ENCODE measurements at places on chromosomes 7 and 10. TPM values are rescaled to one million over a fixed set of nuclear protein-coding genes. Genes with fewer than 3 reads are reported as not detected.

The GPR22 gene
- polyA plus RNA-seq, result 0.39 TPM

The PALD1 gene
- 1.1 TPM for polyA plus RNA-seq

The ANXA7 gene
- 88.8 TPM for polyA plus RNA-seq

The CCZ1B gene
- 28.9 TPM for polyA plus RNA-seq

The MRC1 gene
- 0.30 TPM for polyA plus RNA-seq

The SMIM30 gene
- 78.0 TPM for polyA plus RNA-seq

The PTF1A gene
- polyA plus RNA-seq, result 0.28 TPM

The CUBN gene
- polyA plus RNA-seq, result 3.3 TPM

The NUTM2E gene
- polyA plus RNA-seq, result 0.13 TPM

The CCT6A gene
- polyA plus RNA-seq, result 131 TPM

The FAM237B gene
- polyA plus RNA-seq, result not detected

The PAPOLB gene
- polyA plus RNA-seq, result not detected

The CCDC7 gene
- polyA plus RNA-seq, result 2.0 TPM

The CYP2C19 gene
- 21.3 TPM for polyA plus RNA-seq

The NEUROG3 gene
- polyA plus RNA-seq, result 0.87 TPM

The SUV39H2 gene
- polyA plus RNA-seq, result 8.6 TPM

The PRR15 gene
- polyA plus RNA-seq, result 30.2 TPM

The MMP21 gene
- polyA plus RNA-seq, result 0.22 TPM

The PTCD1 gene
- 10.8 TPM for polyA plus RNA-seq

The ASB4 gene
- not detected for polyA plus RNA-seq

The CALN1 gene
- polyA plus RNA-seq, result 0.28 TPM

The IDI2 gene
- not detected for polyA plus RNA-seq

The SPDYE16 gene
- polyA plus RNA-seq, result 1.1 TPM

The C10orf67 gene
- not detected for polyA plus RNA-seq

The PON1 gene
- 42.2 TPM for polyA plus RNA-seq

The FKBP6 gene
- polyA plus RNA-seq, result 0.17 TPM

The GIMAP8 gene
- polyA plus RNA-seq, result not detected

The BAG3 gene
- 67.1 TPM for polyA plus RNA-seq

The FXYD4 gene
- 4.8 TPM for polyA plus RNA-seq

The SORCS1 gene
- polyA plus RNA-seq, result 1.1 TPM

All from hepatocyte (in vitro differentiated cells).